Astrocyte of the spinal cord (primary cell): ENCODE measurements at places on chromosomes 7 and 10.

- DNase-seq: no peak
Measured at GRCh38 chr10:94420998-94421528, 18.7 kb downstream of the TBC1D12 start.

GRCh38 chr7:35355911-35356310 is 102.0 kb upstream of the TBX20 start:
- no peak for DNase-seq

DNA sequence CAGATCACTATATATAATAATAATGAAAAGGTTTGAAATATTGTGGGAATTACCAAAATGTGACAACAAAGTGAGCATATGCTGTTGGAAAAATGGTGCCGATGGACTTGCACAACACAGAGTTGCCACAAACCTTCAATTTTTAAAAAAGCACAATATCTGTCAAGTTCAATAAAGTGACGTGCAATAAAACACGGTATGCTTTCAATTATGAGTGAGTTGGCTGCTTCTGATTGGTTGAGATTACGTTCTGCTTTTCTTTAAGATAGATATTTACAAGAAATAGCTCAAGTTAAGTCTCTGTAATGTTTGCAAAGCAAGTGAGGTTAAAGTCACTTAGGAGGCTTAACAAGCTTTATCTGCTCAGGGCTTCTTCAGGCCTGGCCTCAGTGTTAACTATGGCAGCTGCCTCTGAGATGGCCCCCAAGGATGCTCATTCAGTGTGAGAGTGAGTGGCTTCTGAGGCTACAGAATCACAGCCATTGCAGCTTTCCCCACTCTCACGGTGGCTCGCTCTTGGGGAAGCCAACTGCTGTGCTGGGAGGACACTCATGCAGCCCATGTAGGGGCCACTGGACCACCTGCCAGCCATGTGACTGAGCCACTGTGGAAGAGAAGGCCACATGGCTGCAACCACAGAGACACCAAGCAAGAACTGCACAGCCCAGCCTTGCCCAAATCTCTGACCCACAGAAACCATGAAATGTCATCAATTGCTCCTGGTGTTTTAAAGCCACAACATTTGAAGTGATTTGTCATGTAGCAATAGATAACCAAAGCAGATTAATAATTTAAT is 78.3 kb upstream of the TMEM72 start:
- DNase-seq: no peak

DNA sequence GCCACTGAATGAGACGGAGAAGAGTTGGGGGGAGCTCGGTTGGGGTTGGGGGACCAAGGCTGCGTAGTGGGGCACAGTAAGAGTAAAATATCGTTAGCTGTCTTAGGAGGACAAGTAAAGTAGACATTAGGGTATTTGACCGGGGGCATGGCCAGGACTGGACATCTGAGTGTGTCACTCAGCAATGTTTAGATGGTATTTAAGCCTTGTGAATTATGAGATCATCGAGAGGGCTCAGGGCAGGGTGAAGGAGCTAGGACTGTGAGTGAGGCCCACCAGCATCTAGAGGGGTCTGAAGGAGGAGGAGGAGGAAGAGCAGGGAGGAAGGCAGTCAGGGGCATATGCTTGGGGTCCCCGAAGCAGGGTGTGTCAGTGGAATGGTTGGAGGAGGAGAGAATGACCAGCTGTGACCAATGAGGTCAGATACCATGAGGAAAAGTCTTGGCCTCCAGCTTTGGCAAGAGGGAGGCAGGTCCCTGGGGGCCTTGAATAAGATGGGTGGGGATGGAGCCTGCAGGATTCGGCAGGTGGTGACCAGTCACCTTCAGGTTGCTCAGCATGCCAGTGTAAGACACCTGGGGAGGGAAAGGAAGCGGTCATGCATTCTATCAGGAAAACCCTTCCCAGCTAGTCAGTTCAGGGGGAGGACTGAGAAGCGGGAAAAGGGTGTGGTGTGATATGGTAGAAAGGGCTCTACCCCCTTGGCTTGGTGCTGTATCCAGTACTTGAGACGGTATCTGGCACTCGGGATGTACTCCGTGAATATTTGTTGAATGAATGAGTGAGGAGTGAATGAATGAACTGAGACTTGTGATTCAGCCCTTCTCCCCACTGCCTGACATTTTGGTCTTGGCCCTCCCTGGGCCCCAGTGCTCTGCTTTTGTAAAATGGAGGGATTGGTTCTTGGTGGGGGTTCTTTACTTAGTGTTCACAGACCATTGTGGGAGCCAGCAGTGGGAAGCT is 34.8 kb upstream of the SH2D4B start:
- no peak for DNase-seq

DNA sequence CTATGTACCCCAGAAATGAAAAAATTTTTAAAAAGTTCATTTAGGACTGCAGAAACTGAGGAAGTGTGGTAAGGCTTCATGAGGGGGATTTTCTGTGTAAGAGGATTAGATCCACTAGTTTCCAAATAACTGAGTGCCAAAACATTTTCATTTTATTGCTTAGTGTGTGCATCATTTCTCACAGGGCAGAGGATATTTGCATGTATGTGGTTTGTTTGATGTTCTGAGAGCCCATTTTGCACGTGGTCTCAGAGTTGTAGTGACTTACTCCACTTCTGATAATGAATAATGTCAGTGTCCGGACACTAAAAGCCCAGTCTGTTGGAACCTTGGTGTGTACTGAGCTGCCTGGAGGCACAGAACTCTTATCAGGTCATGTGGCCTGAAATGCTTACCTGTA is 299.9 kb downstream of the AUTS2 start:
- DNase-seq: no peak

- DNase-seq: peak; percentile 41
Measured at GRCh38 chr10:108601851-108602250, 1321.5 kb downstream of the XPNPEP1 start.
